Naive B cell (primary cell): ENCODE measurements at places on chromosomes 4 and X.

DNA sequence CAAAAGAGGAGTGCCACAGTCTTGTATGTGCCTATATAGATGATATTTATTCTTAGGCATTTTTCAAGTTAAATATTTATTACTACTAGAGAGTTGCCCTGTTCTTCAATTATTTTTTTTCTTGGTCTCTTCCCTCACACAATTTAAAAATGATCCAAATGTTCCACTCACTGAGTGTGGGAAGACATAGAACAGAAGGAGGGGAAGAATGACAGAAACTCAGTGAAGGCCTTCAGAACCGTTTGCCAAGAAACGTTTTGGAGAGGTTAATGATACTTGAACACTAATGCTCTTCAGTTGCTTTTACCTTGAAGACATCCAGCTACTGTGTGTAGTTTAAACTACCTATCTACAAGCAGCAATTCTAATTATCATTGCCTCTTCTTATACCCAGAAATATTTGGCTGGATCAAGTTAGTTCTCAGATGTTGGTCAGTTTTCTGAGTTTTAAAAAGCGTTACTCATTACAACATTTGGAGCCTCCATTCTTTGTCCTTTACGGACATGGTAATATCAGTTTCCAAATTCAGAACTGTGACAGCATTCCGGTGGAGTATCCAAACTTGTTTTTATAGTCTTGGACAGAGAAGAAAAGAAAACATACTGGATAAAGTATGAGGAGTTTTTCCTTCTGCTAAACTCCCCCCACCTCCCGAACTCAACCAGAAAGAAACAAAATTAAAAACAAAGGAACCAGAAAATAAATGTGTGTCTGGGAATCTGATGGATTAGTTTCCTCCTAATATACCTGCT, 389.7 kb downstream of the SPRY1 start:
- no peak for DNase-seq

GRCh38 chr4:79395841-79396240, 12.2 kb downstream of the GK2 start:
- DNase-seq: no peak

DNA sequence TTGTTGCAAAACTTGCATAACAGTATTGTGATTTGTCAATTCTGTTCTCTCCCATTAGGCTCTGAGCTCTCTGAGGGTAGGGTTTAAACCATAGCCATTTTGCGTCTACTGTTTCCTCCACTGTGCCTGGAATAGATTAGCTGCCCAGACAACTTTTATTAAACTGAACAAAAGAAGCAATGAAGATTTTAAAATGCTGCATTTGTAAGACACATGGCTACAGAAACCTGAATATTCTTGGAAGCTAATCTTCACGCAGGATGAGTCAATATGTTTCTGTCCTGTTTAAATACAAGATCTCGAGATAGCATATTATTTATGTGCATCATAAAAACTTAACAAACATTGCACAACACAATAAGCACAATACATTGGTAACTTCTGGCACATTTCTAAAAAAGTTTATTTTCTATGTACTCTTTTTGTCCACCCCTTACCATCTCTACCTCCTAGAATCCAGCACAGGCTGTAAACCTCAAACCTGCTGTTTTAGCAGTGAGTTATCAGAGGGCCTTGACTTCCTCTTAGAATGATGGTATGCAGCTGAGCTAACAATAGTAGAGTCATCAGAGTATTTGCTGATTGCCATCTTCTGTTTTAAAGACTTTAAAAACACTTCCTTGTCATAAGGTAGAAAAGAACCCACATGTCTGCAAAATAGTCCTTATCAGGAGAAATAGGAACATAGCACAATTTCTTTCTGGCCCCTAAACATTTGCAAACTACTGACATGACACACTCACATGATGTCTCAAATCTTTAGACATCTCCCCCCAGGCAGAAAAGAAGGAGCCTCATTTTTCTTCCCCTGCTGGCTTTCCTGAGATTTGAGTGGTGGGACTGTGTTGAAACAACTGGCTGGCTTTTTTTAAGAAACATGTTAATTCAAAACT, 10.6 kb upstream of the CCNG2 start:
- no peak for DNase-seq

DNA sequence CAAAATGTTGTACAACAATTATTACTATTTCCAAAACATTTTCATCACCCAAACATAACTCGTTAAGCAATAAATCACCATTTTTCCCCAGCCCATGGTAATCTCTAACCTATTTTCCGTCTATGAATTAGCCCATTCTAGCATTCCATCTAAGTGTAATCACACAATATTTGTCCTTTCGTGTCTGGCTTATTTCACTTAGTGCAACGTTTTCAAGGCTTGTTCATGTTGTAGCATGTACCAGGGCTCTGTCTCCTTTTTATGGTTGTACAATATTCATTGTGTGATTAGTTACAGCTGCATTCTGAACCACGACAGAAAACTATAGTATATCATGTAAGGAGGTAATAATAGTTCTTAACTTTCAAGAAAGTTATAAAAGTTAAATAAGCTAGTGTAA, 656.0 kb upstream of the HS3ST1 start:
- DNase-seq: no peak

- no peak for DNase-seq
Measured at GRCh38 chr4:57190601-57191481, 80.7 kb upstream of the IGFBP7 start.

- peak; percentile 18 for DNase-seq
Measured at GRCh38 chr4:164012396-164013027, 518.0 kb downstream of the TMA16 start.

DNA sequence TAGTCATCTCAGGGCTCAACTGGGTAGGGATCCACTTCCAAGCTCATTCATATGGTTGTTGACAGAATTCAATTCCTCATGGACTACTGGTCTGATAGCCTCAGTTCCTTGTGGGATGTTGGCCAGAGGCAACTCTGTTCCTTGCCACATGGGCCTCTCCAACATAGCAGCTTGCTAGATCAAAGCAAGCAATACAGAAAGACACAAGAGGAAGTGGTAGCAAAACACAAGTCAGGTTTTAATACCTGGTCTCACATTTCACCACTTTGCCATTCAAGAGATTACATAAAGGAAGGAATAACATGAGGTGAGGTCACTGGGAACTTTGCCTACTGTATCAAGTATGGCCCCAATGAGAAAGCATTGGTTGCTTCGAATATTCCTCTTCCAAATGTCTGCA, 79.2 kb downstream of the PRSS12 start:
- no peak for DNase-seq

GRCh38 chr4:61397174-61397573, 197.0 kb downstream of the ADGRL3 start:
- no peak for DNase-seq

DNA sequence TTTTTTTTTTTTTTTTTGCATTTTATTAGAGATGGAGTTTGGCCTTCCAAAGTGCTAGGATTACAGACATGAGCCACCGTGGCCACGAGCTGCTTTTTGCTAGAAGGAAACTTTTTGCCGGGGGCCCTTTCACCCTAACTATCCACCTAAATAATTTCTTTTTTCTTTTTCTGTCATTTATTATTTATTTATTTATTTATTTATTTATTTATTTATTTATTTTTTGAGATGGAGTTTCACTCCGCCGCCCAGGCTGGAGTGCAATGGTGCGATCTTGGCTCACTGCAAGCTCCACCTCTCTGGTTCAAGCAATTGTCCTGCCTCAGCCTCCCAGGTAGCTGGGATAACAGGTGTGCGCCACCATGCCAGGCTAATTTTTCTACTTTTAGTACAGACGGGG, 303.9 kb downstream of the ASMT start:
- no peak for DNase-seq

GRCh38 chr4:178894126-178894525, 1451.9 kb upstream of the AGA start:
- no peak for DNase-seq

- no peak for DNase-seq
Measured at GRCh38 chr4:180828455-180829018, 1414.7 kb upstream of the TENM3 start.

DNA sequence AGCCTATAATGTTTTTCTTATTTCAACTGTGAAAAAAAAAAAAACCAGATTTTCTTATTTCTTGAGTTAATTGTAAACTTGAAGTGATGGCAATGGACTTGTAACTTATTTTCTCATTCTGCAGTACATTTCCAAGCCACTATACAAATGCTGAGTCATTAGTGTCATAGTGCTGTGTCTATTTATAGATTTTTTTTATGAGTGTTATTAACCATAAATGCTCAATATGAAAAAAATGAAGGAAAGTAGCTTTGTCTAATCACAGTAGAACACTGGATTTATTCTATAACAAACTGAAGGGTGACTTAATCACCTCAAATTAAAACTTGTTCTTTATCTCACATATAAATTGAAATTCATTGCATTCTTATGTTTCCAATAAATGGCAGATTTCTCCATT, 718.6 kb downstream of the CCSER1 start:
- DNase-seq: no peak

GRCh38 chr4:86975927-86976326, 41.1 kb downstream of the AFF1 start:
- DNase-seq: no peak

DNA sequence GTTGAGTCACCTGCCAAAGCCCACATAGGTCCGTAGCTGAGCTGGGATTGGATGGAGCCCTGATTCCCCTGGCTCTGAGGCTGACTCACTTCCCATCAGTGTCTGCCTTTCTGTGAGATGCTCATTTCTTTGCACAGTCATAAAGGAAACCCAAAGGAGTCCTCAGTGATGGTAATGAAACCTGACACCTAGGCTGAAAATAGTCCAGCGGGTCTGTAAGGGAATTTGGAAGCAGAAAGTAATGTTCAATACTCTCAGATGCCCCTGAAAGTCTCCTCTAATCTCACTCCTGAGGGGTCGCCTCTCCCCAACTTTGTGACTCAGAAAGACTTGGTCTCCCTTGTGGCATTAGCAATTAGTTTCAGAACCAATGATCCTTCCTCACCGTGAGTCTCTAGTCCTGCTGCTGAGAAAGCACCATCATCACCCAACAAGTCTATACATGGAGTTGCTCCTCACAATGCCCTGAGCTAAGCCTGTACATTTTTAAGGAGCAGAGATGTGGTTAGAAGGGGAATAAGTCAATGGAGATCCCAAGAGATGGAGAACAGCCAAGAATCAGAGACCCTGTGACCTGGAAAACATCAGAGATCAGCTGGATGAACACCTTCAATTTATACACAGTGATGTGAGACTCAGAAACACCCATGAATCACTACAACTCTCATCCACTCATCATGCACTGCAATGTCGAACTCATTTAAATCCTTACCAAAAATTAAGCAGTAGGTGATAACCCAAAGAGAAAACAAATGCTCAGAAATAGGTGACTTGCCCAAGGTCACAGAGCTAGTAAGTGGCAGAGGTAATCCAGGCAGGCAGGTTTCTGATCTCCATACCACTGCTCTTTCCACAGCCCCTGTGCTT, 219.0 kb upstream of the CPEB2 start:
- DNase-seq: no peak

DNA sequence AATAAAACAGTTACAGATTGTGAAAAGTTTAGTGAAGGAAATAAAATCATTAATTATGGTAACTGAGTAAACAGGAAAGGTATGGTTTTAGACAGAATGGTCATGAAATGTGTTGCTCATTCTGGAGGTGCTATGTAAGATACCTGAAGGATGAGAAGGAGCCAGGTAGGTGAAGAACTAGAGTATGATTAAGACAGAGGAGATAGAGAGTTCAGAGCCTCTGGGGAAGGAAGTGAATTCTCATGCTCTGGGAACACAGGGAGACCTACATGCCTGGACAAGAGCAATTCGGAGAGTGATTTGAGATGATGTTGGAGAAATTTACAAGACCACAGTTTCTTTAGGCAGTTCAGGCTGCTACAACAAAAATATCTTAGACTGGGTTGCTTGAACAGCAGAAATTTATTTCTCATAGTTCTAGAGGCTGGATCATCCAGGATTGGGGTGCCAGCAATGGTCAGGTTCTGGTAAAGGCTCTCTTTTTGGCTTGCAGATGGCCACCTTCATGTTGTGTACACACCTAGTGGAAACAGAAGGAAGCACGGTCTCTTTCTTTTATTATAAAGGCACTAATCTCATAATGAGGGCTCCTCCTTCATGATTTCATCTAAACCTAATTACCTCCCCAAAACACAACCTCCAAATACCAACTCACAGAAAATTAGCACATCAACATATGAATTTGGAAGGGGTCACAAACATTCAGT, 1416.1 kb downstream of the PCDH7 start:
- DNase-seq: no peak

- no peak for DNase-seq
Measured at GRCh38 chr4:142405021-142405694, 440.9 kb downstream of the INPP4B start.

GRCh38 chrX:50372966-50373365, 97.7 kb downstream of the DGKK start:
- no peak for DNase-seq

DNA sequence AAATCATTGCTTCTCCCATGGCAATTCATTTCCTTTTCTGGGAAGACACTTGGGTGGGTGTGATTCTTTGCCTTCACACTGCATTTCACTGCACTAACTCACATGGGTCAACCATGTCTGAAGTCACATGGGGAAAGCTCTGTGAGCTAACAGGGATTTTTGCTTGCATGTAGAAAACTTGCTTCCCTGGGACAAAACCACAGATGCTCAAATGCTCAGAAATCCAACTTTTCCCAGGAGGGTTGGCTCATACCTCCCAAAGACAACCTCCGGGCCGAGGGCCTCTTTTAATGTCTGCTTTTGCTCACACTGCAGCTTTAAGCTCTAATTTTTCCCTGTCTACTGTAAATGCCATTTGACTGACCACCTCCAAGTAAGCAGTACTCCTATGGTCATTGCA, 1695.2 kb downstream of the STIM2 start:
- no peak for DNase-seq

DNA sequence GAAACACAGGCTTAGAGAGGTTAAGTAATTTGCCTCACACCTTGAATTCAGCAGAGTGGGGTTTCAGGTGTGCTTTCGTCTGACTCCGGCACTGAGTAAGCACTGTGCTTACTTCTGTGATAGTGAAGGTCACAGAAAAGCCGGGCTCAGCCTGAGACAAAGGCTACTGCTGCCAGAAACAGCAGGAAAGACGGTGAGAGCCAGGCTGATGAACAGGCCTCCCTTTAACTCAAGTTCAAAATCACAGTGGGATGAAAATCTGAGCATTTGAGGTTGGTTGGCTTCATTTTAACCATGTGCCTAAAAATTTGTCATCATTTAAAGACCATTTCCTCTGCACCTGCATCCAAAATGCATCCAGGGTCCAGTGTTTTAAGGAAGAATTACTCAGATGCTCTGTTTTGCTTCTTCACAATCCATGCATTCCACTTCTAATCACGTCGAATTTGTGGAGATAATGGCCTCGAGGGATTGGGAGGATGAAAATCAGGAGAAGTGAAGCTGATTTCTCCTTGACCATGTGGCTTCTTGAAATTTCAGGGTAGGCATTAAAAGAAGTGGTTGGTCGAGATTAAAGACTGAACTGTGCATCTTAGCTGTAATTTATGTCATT, 121.2 kb upstream of the LNX1 start:
- DNase-seq: no peak
